ENCODE measurements at places on chromosomes 4 and X.

- no peak for DNase-seq
Observed at GRCh38 chrX:80016182-80016581, 1.6 kb downstream of the TBX22 start.

DNA sequence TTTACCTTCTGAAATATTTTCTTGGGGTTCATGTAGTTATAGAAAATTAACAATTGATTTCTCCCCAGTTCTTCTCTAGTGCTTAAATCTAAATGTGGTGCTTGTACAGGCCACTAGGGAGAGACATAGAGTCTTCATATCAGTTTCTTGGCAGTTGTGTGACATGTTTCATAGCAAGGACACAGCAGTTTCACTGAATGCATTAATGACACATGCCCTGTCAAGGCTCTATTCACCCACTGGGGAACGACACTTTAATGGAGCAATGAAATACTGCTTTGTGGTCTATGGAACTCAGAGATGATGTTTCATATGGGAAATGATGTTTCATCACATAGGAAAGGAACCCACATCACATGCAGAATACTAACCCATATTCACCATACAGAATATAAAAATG lies 2.8 kb downstream of the VEGFC start:
- DNase-seq: peak; percentile 35

GRCh38 chrX:118975831-118976598 lies 1.6 kb downstream of the LONRF3 start:
- no peak for DNase-seq

GRCh38 chr4:137676357-137676998 lies 144.2 kb upstream of the PCDH18 start:
- no peak for DNase-seq

DNA sequence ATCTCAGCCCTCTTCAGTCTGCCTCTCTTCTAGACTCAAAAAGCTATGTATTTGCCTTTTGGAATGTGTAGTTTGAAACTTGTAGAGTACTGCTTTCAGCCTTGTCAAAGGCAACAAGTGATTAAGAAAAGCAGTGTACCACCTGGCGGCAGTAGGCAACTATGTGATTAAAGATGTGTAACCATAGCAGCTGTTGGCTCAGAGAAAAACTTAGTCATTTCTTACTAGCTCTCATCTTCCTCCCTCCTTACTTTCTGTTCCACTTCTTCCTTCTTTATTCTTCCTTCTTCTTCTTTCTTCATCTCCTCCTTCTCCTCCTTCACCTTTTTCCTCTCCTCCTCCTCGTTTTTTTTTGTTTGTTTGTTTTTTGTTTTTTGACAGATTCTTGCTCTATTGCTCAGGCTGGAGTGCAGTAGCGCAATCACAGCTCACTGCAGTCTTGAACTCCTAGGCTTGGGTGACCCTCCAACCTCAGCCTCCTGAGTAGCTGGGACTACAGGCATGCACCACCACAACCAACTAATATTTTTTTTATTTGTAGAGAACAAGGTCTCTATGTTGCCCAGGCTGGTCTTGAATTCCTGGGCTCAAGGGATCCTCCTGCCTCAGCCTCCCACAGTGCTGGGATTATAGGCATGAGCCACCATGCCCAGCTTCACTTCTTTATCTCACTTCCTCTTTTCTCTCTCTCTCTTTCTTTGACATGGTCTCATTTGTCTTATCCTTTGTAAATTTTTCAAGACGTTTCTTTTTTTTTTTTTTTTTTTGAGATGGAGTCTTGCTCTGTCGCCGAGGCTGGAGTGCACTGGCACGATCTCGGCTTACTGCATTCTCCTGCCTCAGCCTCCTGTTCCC lies 32.6 kb downstream of the ABHD18 start:
- no peak for DNase-seq

GRCh38 chr4:163200727-163201349 lies 34.1 kb upstream of the NAF1 start:
- DNase-seq: no peak

DNA sequence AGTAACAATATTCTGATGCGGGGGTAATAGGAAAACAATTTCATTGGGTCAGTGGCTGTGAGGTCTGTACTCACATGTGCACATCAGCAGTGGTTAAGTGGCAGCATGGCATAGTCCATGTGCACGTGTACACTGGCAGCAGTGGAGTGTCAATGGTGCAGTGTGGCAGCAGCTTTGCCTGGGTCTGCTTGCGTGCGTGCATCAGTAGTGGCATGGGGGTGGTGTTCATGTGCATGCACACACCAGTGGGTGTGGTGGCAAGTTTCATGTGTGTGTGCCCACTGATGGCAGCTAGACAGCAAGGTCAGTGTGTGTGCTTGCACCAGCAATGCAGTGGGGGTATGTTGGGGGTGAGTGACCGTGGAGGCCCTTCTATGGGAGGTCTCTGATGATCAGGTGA lies 581.6 kb upstream of the KLHL4 start:
- DNase-seq: no peak

DNA sequence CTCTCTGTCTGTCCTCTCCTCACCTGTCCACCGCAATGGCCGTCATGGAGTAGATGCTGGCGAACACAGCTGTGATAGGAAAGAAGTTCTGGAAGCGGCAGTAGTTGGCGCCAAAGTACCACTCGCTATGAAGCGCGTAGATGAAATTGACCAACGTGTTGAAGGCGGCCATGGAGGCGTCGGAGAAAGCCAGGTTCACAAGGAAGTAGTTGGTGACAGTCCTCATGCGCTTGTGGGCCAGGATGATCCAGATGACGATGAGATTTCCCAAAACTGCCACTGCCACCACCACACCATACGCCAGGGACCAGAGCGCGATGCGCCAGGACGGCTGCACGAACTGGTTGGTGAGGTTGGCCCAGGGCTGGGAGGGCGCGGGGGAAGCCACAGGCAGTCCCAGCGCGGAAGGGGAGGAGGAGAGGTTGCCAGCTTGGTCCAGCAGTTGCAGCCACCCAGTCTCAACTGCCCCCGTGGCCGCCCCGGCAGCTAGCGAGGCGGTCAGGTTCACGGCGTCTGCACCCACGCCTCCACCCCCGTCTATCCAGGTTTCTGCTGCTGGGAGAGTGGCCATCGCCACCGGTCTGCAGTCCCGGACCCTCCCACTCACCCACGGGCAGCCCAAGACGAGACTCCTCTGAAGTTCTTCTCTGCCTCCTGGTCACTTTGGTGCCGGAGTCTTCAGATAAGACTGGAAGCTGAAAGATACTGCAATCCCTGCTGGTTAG lies 518 bp downstream of the TACR3 start:
- peak; percentile 31 for DNase-seq

DNA sequence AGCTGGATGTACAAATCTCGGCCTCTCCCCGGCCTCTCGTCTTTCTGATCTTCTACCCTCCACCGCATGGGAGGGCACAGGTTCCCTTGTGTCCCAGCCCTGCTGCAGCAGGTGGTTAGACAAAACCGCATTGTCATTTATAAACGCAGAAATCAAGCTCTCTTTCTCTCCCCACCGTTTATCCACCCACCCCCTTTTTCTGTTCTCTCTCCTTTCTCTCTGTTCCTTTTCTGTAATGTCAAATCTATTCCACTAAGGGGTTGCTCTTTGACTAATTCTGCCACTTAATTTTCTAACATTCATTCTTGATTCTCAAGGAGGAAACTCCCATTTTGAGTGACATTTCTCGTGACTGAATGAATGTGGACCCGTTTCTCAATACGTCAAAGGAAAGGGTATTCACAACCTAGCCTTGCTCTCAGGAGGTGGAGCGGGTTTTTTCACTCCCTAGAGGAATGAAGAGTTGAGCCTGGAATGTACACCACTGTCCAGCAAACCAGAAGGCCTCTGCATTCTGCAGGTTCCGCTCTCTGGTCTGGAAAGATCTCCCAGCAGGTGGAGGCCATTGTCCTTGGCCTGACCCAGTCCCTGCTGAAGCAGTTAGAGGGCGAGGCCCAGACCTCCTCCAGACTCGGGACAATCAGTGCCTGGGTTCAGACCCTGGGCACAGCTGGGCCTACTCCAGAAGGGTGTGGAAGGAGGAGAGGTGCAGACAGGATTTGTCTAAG lies 70.9 kb upstream of the ENPP6 start:
- no peak for DNase-seq

GRCh38 chr4:20203508-20203907 lies 48.2 kb upstream of the SLIT2 start:
- peak; percentile 96 for DNase-seq

DNA sequence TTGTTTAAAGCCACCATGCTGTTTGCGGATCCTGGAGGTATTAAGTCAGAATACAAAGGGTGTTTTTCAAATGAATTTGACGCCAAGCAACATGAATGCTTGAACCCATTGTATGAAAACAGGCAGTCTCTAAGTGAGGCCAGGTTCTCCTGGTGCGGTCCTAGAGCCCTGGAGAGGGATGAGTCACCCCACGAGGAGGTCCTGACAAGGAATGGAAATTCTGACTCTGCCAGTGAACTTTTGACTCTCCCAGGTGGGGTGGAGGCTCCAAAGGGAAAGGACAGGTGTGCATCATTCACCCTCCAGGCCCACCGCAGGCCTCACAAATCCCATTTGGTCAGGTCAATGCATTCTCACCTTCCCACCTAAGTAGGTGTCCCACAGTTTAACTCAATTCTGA lies 1.5 kb downstream of the TRIM2 start:
- DNase-seq: no peak

DNA sequence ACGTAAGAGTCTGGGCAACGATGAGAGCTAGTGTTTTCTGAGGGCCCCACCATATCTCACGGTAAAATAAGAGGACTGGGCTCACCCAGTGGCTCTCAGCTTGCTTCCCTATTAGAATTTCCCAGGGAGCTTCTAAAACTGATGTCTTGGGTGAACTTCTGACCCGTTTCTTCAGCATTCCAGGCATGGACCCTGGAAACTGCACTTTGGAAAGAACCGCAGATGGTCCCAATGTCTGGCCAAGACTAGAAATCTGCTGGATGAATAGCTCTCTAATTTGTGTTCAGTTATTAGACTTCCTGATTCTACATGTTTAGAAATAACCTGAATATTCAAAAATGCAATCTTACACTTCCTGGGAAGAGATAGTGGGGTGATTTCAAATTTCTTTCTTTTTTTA lies 127.8 kb downstream of the ANOS1 start:
- peak; percentile 64 for DNase-seq

GRCh38 chr4:176784816-176785215 lies 7.9 kb downstream of the VEGFC start:
- DNase-seq: no peak

DNA sequence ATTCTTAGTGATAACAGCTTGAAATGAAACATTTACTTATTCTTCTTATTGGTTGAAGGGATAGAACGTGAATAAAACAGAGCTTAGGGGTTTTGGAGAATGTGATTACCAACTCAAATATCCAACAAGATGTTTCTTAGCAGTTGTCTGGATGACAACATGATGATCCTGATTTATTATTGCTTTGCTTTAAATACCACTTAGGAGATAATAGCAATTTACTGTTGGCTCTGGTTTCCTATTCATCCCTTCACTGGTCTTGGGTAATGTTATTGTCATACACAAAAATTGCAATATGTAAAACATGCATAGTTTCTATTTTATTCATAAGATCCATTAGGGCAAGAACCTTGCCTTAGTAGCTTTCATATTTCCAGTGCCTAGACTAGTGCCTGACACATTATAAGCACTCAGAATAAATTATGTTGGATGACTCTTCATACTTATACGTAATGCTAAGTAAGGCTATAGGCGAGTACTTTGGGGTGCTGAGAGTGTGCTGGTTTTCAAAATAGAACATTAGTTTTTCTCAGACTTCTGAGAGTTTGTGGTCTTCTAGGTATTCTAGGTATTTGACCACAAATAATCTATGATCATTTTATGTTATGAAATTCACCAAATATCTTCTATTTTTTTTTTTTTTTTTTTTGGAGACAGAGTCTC lies 58.6 kb upstream of the PGRMC2 start:
- no peak for DNase-seq

GRCh38 chr4:110196206-110196870 lies 2.1 kb downstream of the ELOVL6 start:
- DNase-seq: peak; percentile 62

GRCh38 chrX:97310373-97310772 lies 426.7 kb downstream of the RPA4 start:
- no peak for DNase-seq

DNA sequence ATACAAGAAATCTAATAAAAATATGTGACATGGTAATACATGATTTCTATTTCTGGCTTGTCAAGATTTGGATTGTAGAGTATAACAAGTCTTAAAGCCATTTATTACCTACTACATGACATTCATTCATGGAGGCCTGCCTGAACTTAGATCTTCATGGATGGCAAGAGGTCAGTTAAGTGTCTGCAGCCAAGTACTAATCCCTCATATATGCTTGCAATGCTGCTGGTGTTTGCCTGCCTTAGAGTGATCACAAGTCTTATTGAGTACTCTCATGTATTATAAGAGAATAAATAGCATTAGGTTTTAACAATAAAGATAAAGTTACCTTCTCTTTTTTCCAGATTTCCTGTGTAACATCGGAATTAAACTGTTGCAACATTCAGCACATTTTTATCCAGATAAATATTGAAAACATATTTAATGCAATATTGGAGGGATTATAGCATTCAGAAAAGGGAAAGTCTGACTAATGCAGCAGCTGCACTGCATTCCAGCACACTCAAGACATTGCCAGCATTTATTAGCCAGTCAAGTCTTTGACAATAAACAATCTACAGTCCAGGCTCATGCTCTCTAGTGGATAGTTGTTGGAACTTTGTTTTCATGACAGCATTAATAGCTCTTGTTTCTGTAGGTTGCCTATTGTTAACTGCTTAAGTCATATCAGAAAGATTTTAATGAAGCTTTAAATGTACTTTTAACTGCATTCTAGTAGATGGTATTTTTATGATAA lies 737.1 kb downstream of the FAT4 start:
- peak; percentile 90 for DNase-seq

DNA sequence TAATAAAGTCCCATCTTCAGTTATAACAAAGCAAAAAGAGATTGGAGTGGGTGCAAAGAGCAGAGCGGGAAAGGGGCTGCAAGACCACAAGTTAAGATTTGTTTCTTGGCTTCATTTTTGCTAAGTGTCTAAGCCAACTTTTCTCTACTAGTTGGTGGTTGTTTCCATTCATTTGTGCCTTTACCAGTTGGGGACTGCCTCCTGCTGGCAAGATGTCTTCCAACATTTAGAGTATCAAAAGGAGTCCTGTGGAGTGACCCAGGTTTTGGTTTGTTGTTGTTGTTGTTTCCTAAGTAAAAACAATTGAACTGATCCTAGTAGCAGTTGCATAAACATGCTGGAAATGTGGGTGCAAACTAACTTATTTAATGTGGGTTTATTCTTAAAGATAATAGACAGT lies 121.1 kb downstream of the SPATA18 start:
- DNase-seq: no peak

DNA sequence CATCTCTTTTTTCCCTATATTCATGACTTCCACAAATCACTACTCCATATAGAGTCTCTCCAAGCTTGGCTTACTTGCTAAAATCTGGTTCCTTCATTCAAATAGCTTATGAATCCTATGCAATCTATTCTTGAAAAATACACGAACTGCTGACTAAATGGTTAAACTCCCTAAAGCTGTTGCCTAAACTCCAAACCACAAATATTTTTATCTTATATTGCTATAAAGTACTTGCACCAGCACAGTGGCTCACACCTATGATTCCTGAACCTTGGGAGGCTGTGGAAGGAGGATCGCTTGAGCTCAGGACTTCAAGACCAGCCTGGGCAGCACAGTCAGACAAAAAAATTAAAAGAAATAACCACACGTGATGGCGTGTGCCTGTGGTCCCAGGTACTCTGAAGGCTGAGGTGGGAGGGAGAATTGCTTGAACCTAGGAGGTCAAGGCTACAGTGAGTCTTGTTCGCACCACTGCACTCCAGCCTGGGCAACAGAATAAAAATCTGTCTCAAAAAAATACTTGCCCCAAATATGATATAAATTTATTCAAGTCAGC lies 2.2 kb downstream of the FBXO8 start:
- no peak for DNase-seq
